ENCODE measurements at places on chromosomes 2 and 18. TPM values are rescaled to one million over a fixed set of nuclear protein-coding genes. Genes with fewer than 3 reads are reported as not detected.

GRCh38 chr2:7812231-7812995, 869.4 kb upstream of the ID2 start:
- no peak overlapping the region for H3K4me3 ChIP-seq
- H3K36me3 ChIP-seq: no peaks in the 10 kb centered on the region
- H3K4me1 ChIP-seq: no peaks in the 10 kb centered on the region
- H3K27ac ChIP-seq: no peak overlapping the region
- DNase-seq: no peak

Gene PSMA8
- polyA plus RNA-seq: not detected

DNA sequence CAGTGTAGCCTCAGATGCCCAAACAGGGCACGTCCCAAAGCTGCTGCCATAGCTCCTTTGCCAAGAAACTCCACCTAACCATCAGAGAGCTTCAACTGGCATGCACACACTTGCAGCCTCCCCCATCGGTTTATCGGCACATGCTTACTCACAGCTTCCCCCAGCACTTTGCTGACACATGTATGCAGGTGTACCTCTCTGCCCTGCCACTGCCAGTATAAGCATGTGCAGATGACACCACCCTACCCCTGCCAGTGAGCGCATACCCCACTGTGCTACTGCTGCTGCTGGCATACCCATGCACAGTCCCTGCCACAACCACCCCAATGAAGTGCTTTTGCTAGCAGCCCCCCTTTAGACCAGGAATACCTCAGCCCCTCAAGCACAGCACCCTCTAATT, 1231.0 kb downstream of the DSC3 start:
- no peaks in the 10 kb centered on the region for H3K36me3 ChIP-seq
- no peak overlapping the region for H3K4me3 ChIP-seq
- DNase-seq: no peak
- no peak overlapping the region for H3K27ac ChIP-seq

- DNase-seq: no peak
- H3K27ac ChIP-seq: no peak overlapping the region
- H3K36me3 ChIP-seq: no peaks in the 10 kb centered on the region
- no peaks in the 10 kb centered on the region for H3K4me1 ChIP-seq
Measured at GRCh38 chr2:147425437-147426029, 419.3 kb upstream of the ACVR2A start.

DNA sequence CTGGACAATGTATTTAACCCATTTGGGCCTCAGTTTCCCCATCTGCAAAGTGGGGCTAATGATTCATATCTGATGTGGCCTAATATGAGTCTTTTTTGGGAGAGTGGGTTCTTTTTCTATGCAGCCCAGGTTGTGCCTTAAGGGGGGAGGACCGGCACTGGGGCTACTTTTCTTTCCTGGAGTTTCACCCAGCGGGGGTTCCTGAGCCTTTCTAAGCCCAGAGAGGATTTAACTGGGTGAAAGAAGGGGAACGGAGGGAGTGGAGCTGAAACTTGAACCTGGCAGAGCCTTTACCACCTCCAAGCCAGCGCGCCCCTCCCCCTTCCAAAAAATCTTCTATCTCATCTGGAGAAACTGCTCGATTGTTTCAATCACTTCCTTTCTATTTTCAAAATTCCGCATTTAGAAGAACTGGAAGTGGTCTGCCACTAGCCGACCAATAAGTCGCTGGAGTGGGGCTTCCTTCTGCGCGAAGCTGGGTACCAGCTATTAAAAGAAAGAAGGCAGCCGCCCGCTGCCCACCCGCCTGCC, 205.0 kb upstream of the SMAD2 start:
- H3K27ac ChIP-seq: no peak overlapping the region
- no peaks in the 10 kb centered on the region for H3K27me3 ChIP-seq
- no peaks in the 10 kb centered on the region for H3K4me1 ChIP-seq
- no peaks in the 10 kb centered on the region for H3K36me3 ChIP-seq
- peak overlapping the region; percentile 56 for H3K4me3 ChIP-seq
- DNase-seq: no peak
